ENCODE measurements at places on chromosomes 6 and 20. TPM values are rescaled to one million over a fixed set of nuclear protein-coding genes. Genes with fewer than 3 reads are reported as not detected.
A peak's percentile ranks its signal among the peaks of the same experiment; 100 is the strongest.

DNA sequence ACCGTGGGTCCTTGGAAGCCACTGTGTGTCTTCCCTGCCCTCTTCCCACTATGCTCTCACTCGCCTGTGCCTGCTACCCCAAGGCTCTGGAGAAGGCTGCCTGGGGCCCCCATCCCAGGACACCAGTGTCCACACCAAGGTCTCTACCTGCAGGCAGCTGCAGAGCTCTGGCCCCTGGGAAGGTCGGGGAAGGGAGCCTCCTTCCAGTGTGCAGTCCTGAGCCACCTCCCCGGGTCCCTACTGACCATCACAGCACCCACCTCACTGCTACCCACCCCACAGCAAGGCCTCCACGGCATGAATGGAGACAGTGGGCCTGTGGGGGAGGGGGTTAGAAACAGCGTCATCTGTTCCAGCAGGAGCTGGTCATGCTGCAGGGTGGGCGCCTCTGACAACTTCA is 35.6 kb downstream of the RBM38 start:
- DNase-seq, result no peak

GRCh38 chr20:48623176-48623905 is 204.5 kb downstream of the PREX1 start:
- no peak for DNase-seq

Gene TRIM26
- 75.1 TPM for total RNA-seq

DNA sequence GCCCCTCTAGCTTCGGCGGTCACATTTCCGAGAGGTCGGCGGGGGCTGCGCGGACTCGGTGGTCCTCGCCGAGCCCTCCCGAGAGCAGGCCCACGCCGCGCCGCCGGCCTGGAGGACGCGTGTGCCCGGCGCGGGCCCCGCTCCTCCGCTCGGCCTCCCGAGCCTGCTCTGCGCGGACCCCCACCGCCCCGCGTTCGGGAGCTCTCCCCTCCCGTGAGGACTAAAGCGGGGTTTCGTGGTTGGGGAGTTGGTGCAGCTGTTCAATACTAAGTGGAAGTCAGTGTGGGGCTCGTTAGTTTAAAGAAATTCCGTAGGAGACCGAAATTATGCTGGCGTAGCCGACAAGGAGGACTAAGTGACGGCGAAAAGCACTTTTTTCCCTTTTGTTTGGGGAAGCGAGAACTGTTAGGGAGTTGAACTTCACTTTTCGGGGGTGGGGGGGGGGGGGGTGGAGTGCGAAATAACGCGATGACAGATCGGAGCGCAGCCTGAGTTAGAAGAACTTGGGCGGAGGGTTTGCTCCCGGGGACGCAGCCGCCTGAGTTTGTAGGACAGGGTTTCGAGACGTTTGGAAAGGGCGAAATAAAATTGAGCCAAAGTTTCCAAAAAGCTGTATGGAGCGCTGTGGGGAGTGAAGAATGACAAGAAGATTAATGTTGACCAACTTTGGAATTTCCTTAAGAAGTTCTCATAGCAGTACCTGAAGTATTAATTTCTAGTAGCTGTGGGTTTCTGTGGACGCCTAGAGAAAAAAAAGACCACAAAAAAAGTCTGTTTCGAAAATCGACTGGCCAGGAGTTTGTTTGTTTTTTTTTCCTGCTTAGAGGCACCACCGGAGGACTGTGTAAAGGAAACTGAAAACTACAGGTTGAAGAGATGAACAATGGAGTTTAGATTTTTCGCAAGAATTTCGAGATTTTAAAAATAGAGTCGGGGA is 1.4 kb downstream of the QKI start:
- no peak for DNase-seq

Gene CAGE1
- 0.57 TPM for total RNA-seq

- no peak for DNase-seq
These were observed 49.6 kb upstream of the TXNDC5 start for GRCh38 chr6:7960141-7960540.

- DNase-seq, result peak; percentile 33
These were observed 43.4 kb upstream of the ESR1 start for GRCh38 chr6:151763938-151764680.

DNA sequence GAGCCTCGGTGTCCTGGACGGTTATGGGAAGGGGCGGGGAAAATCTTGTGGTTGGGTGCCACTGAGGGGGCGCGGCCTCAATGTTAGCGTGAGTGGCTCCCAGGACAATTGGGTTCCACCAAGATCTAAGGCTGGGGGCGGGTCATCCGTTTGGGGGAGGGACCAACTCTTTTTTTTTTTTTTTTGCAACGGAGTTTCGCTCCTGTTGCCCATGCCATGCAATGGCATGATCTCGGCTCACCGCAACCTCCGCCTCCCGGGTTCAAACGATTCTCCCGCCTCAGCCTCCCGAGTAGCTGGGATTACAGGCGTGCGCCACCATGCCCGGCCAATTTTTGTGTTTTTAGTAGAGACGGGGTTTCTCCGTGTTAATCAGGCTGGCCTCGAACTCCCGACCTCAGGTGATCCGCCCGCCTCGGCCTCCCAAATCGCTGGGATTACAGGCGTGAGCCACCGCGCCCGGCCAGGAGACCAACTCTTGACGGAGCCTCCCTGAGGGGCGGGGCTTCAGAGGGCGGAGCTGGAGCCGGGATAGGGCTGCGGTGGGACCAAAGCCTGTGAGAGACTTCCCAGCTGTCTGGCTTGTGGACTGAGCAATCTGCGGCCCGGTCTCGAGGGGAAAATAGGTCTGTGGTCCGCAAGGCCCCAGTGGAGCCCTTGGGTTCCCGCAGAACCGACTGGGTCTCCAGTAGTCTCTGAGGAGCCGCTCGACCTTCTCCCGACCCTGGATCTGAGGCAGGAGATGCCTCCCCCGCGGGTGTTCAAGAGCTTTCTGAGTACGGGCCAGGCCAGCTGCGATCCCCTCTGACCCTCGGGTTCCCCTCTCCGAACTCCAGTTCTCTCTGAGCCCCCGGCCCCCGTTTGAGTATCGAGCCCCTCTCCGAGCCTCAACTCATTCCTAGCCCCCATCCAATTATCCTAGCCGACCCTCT is 1.1 kb downstream of the SPAG4 start:
- no peak for DNase-seq

DNA sequence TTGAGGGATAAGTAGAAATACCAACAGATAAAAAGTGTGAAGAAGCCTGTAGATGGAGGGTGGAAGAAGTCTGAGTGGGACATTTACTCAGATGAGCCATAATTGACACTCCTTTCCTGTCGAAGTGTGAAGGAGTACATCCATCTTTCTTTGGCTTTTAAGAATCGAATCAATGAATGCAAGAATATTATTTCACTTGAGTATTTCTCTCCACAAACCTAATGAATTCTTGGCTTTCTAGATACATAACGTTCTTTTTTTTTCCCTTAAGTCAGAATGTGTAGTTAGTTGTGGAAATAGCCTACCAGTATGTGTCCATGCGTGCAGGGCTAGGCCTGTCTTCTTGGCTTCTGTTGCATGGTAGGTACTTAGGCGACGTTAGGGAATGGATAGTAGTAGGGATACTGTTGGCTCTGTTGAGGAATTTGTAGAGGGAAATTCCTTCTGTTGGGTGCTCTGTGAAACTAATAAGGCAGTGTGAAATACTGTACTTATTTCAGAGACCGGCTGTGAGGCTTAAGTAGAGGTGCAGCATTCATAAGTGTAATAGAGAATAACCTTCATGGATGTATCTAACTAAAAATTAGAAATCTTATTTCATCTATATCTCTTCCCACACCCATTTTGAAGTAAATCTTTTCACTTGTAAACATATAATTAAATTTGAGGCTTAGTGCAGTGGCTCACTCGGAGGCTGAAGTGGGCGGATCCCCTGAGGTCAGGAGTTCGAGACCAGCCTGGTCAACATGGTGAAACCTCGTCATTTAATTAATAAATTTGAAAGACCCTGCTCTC is 1.5 kb downstream of the RPS18 start:
- no peak for DNase-seq

Measured in CD4-positive, CD25-positive, alpha-beta regulatory T cell (primary cell).